ENCODE measurements at places on chromosomes 1 and 21.

- no peak for DNase-seq
Observed at GRCh38 chr1:119782631-119783325, 14.1 kb upstream of the HMGCS2 start.

DNA sequence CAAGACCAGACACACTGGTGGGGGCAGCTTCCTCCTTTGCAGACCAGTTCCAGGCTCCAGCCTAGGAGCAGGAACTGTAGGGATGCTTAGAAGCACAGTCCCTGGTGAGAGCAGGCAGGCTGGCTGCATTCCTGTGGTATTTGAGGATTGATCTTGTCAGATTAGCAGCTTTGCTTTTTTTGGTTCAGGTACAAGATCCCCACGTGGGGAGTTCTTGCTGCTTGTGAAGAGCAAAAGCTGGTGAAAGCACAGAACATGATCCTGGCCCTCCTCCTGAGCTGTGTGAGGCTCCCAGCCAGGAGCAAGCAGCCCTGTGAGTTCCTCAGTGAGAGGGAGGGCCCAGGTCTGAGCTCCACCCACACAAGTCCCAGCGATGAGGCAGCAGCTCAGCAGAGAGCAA lies 75.3 kb upstream of the ARTN start:
- DNase-seq: no peak

DNA sequence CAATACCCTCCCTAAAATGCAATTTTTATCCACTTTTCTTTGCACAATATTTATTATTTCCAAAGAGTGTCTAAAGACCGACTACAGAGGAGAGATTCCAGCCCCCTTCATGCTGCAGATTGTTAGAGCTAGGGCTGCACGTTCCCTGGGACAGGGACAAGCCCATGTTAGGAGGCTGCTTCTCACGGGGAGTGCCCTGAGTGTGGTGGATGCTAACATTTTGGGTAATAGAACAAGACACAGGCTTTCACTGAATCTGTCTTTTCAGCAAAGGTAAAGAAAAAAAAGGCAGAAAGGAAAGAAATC lies 125.4 kb downstream of the RIPK4 start:
- no peak for DNase-seq

DNA sequence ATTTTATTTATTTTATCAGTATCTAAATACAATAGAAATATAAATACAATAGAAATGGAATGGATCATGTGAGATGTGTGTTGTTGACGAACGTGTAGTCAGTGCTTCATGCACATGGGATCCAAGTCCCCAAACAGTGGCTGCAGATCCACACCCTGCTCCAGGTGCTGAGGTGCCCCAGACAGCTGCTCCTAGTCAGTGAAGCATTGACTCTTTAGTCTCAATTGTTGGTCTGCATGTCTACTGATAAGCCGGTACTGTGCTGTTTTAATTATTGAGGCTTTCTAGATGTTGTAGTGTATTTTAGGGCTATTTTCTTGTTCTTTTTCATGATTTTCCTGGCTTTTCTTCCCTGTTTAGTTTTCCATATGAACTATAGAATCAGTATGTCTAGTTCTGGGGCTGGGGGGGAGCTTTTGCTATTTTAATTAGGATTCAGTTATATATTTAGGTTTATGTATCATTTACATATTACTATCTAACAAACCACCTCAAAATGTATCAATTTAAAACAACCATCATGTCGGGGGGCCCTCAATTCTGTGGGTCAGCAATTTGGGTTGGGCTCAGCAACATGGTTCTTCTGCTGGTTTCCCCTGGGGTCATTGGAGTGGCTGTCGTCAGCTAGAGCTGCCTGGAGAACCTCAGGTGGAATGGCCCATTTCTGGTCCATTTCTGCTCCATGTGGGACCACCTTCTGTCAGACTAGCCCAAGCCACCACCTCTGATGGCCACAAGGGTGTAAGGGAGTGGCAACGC lies 63.2 kb upstream of the TRAPPC10 start:
- DNase-seq: no peak

GRCh38 chr1:187054862-187055757 lies 226.4 kb downstream of the PLA2G4A start:
- no peak for DNase-seq

All from activated T-cell treated with anti-CD3 and anti-CD28 coated beads for 24 hours (primary cell).